ENCODE measurements at places on chromosomes 5 and 9.

DNA sequence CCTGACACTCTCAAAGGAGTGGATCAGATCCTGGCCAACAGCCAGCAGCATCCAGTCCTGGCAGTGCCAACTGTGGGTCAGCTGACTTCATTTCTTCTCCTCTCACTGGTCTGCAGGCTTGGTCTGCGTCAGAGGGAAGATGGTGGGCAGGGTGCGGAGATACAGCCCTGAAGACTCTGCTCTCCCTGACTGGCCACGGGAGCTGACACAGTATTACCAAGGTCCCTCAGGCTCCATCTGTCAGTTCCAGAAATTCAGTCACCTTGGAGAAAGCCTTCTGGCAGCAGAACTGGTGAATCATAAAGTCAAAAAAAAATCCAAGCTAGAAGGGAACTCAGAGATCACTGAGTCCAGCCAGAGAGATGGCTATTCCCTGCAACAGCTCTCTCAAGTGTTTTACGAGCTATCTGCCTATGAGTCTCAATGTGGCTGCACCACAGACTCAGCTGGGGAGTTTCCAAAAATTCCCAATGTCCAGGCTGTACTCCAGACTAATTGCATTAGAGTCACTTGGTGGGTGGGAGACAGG, 27.9 kb downstream of the C1QTNF2 start:
- no peak for DNase-seq

DNA sequence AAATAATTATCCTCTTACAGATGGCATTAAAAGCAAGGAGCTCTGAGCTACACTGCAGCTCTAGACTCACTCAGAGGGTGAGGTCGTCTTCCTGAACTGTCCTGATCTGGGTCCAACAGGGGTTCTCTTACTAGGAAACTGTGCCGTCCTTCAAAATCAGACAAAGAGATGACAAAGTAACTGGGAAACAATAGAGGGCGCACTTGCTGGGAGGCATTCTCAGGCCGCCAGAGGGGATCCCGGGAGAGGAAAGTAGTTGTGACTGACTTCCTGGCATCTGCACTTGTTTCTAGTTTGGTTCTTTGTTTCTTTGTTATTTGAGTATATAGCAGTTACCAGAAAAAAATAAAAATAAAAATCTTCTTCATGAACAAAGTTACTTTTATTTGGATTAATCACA, 142.9 kb upstream of the MSX2 start:
- no peak for DNase-seq

DNA sequence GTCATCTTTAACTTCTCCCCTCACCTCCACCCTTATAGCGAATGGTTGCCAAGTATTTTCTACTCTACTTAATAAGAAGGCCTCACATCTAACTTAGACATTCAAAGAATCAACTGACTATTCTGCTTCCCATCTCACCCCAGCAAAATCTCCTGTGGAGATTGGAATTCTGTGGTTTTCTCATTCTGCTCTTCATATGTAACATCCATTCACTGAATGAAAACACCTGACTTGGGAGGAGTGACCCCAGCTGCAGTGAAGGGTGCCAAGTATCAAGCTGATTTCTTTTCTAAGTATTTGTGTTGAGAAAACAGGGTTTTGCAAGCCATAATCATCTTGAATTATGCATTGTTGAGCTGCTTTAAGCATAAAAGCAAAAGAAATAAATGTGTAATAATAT, 42.5 kb upstream of the TAF1L start:
- DNase-seq = no peak

- DNase-seq = no peak
Measured at GRCh38 chr5:134018154-134018985, 13.6 kb upstream of the VDAC1 start.

- no peak for DNase-seq
Measured at GRCh38 chr5:151383011-151383410, 35.7 kb upstream of the SLC36A2 start.

DNA sequence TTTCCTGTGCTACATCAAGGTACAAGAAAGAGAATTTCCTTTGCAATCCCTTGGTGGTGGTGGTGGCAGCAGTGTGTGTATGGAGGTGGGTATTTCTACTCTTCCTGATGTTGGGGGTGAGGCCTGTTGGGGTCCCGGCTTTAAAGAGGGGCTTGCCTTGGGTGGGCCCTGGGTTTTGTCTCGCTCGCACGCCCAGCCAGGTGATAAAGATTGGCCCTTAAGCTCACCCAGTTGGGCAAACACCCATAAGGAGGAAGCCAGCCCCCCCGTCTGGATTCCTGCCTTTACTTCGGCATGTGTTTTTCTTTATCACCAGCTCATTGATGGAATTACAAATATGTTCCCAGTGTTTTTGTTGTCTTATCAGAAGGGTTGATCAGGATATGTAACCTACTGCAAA, 16.0 kb upstream of the SARDH start:
- DNase-seq = no peak

DNA sequence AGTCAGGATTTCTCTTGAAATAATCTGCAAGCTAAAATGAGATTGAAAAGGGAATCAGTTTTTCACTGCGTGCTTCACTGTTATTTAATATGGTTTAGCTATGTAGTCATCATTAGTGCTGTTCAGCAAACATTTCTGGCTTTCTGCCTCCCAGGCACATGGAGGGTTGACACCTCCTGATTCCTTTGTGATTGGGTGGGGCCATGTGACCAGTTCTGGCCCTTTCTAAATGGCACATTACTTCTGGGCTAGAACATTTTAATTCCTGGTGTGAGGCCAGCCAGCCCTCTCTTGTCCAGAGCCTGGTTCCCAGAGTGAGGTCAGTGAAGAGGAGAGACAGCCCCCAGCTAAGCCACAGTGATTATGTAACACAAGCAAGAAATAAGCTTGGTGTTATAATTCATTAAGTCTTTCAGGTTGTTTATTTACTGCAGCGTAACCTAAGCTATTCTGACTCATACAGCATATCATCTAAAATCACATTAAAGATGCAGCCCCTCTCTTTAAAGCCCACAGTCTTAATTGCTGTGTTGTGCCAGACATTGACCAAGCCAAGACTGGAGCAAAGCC, 17.4 kb upstream of the ARSI start:
- no peak for DNase-seq

Measured in stimulated activated effector memory CD8-positive, alpha-beta T cell treated with anti-CD3 and anti-CD28 coated beads, Interleukin-12 subunit alpha, Interleukin-12 subunit beta, amount 100 ng/mL, for 72 hours (primary cell).